Stimulated activated CD4-positive, alpha-beta T cell treated with anti-CD3 and anti-CD28 coated beads, Interleukin-1b, Interleukin-23, amount 100 ng/mL, for 1 hour (primary cell): ENCODE measurements at places on chromosomes 1 and 21.

GRCh38 chr1:29236712-29237128 lies 398 bp downstream of the PTPRU start:
- no peak for DNase-seq

DNA sequence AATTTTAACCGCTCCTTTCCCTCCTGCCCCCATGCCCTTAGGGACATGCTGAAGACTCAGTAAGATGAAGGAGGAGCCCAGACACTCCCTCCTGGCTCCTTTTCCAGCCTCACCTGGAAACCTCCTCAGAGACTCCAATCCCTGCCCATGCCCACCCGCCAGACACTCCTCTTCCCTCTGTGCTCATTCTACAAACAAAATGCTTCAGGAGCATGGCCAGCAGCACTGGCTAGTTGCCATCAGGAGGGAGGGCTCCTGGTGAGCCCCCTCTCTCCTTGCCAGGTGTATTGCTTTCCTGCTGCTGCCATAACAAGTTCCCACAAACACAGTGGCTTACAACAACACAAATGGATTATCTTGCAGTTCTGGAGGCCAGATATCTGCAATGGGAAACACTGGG lies 126.1 kb downstream of the PSMG1 start:
- no peak for DNase-seq

- no peak for DNase-seq
These were observed 25.8 kb upstream of the LRRN2 start for GRCh38 chr1:204711103-204711946.

GRCh38 chr1:17719874-17720273 lies 35.3 kb upstream of the ACTL8 start:
- DNase-seq = no peak

DNA sequence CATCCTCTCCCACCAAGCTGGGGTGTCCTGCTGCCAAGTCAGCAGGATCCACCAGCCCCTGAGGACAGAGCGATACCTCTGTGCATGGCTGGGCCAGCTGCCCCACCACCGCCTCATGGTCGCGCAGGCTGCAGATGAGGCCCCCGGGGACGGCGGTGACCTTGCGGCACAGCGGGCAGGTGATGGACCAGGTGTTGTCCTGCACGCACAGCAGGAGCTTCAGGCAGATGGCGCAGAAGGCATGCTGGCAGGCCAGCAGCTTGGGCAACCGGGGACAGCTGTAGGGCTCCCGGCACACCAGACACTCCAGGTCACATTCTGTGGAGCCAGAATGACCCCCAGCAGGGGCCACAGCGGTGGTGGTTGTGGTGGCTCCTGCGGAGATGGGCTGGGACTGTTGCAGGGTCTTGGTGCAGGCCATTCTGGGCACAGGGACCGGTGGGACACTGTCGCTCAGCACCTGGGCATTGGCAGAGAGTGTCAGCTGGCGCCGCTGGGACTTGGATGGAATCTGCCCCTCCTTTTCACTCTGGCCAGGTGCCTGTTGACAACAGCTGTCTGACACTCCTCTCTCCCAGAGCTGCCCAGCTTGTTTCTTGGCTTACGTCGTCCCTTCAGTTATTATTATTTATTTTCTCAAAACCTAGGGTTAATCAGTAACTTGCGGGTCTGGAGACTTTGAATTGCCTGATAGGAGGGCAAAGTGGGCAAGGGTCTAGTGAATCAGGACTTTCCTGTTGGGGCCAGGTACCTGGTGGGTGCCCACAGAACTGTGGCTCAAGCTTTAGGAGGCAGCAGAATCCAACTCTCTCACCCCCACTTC lies at the start of gene RNF186:
TSS of gene RNF186 (minus strand) at position 603 of the 823 bp plus-strand sequence. CDS start at position 421, 182 bp downstream.
- no peak for DNase-seq

DNA sequence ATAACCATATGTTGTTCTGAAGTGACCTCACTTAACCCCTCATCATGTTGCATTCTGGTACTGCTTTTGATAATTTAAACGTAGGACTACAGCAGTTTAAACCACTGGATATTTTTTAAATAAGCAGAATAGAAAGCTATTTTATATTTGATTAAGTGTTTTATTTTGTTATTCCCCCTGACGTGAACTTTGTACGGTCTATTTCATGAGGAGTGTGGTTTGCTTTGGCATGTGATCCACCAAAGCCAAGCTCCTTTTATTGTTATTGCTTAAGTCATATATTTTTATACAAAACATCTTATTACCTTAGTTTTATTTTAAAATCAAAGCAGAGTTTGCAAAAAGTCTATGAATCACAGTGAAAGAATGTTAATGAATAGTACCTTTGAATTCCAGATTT lies 101.4 kb upstream of the L1TD1 start:
- DNase-seq = no peak

DNA sequence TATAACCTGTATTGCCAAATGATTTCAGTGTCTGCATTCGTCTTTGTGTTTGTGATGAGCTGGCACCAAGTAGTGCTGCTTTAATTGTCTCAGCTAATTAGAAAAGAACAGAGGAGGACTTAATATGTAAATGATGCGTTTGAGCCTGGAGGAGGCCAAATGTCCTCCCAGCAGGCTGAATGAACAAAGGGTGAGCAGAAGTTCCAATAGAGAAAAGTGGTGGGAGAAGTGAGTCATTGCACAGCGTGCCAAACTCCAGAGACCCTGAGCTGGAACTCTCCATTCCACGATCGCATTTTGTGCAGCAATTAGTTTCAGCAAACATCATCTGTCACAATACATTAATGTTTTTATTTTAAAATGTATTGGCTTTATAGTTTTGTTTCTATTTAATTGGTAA lies 17.9 kb downstream of the ETV3L start:
- no peak for DNase-seq

DNA sequence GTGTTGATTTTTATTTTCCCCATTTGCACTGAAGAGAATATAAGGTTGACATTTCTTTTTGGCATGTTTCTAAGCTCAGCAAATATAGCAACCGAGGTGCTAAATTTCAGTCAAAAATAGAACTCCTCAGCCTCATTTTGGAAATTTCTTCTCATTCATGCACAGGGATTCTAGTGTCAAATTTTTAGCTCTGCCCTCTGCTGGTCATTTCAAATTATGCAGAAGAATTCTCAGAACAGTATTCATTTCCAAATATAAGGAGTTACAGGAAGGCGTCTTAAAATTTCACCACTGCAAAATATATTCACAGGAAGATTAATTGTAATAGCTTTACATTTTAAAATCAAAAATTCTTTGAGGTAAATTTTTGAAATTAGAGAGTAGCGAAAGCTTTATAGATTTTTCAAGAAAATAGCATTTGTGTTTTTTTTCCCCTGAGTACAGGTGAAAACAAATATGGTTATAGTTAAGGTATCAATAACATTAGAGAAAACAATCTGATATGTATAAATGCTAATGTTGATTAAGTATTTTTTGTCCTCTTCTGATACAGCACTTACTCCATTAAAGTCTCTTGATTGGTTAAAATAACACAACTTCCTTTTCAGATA lies 57.9 kb downstream of the FMN2 start:
- DNase-seq = no peak

DNA sequence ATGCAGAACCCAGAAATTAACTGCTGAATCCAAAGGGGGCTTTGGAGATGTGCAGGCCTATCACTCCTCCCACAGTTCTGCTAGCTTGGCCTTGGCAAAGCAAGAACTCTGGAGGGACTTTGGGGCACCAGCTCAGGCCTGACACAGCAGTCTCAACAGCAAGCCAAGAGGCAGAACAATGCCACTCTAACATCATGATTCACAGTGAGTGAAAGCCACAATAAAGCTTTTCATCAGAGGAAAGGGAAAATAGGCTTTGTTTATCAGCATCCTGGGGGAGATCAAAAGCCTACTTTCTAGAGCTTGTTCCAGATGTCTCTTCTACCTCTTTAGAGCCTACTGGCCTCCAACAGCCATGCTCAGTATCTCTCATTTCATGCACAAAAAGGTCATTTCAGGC lies 283.4 kb downstream of the KCNH1 start:
- DNase-seq = no peak

- DNase-seq = no peak
These were observed 652 bp downstream of the ARL8A start for GRCh38 chr1:202143768-202144401.

GRCh38 chr1:185293967-185294542 lies 23.0 kb downstream of the IVNS1ABP start:
- no peak for DNase-seq

GRCh38 chr21:38669186-38669585 lies 136.5 kb upstream of the ETS2 start:
- no peak for DNase-seq

DNA sequence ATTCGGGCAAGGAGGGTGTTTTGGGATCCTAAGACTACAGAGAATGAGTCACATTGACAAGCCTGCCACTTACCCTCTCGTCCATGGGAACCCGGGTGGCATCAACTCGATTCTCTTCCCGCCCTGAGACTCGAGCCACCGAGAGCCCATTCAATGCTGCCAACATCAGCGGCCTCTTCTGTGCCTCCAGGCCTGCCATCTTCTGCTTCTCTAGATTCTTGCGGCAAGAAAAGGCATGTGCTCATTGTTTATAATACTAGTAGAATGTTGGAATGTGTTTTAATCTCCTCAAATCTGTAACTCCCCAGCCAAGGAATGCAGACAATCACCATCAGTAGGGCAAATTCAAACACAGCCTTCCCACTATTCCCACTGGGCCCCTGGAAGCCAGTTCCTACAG lies 96.9 kb downstream of the SMYD2 start:
- no peak for DNase-seq

GRCh38 chr1:22508329-22508728 lies 55.0 kb upstream of the EPHA8 start:
- DNase-seq = no peak

- no peak for DNase-seq
These were observed 49.7 kb upstream of the IFI44L start for GRCh38 chr1:78570539-78570938.

DNA sequence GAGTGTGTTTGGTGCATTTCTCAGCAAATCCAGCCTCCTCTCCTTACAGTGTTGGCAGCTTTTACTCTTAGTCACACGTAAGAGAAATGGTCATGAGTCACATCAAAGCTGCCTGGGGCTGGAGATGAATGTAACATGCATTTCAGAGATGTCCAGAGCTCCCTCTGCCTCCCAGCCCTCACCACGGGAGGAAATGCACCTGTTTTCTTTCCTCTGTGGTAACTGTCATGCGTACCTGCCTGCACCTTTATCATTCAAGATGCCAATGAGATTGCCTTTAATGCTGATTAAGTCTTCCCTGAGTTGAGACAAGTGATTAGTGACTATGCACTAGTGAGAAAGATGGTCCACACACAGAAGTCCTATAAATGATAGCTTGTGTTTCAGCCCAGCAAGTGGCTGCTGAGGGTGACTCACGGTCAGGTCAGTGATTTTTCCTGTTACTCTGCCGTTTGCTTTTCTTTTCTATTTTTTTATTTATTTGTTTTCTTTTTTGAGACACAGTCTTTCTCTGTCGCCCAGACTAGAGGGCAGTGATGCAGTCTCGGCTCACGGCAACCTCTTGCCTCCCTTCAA lies 277.3 kb upstream of the FMN2 start:
- DNase-seq = no peak

DNA sequence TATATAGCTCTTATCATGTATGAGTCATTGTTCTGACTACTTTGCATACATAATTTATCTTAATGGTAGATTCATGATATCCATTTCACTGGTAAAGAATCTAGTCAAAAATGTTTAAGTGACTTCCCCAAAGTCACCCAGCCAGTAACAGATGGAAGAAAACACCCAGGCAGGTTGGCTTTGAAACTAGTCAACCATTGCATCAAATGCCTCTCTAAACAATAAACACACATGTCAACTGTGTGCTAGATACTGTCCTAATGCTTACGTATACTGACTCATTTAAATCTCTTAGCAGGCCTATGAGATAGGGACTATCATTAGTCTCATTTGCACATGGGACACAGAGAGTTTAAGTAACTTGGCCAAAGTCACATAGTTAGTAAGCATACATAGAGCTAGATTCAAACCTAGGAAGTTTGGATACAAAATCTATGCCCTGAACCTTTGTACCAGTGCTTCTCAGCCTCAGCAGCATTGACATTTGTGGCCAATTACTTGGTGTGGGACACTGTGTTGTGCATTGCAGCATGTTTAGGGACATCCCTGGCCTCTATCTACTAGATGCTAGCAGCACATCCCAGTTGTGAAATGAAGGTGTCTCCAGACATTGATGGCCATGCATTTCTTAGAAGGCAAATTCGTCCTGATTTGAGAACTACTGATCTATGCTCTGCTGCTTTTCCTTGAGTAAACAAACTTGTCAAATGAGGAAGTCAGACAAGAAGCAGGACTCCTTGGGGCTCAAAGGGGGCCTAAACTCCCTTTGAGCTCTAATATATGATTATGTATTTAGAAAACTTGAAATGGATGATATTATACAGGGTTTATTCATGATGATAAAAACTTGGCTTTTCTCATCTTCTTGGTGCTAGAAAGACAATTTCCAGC lies 316.3 kb downstream of the KCNH1 start:
- no peak for DNase-seq

DNA sequence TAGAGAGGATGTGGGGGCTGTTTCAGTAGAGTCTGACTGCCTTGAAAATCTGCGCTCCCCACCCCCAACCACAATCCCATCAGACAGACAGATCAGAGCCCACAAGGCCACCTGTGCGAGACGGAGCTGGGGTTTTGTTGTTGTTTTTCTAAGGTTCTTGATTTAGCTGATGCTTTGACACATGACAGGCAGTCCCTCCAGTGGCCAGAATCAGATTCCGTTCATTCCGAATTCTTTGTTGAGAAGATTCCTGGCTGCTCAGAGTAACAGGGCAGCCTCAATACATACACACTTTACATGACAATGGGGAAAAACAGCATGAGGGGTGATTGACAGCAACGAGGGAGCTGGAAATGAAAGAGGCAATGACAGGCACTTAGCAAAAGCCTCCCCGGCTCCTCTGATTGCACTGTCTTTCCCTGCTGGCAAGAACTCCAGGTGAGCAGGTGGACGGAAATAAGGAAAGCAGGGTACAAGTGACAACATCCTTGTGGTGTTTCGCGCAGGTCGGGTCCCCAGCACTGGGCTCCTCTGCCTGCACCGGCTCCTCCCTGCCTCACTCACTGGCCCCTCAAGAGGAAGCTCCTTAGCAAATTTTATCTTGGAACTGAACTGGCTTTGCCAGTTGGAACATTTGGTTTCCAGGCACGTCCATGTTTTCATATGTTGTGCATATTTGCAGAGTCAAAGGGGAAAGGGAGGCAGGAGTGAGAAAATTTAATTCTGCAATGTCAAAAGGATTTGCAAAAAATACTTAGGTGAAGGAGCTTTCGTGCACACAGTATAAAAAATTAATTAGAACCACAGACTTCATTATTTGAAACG lies 148.7 kb downstream of the PGBD5 start:
- no peak for DNase-seq
